ENCODE measurements at places on chromosomes 7 and 10.

DNA sequence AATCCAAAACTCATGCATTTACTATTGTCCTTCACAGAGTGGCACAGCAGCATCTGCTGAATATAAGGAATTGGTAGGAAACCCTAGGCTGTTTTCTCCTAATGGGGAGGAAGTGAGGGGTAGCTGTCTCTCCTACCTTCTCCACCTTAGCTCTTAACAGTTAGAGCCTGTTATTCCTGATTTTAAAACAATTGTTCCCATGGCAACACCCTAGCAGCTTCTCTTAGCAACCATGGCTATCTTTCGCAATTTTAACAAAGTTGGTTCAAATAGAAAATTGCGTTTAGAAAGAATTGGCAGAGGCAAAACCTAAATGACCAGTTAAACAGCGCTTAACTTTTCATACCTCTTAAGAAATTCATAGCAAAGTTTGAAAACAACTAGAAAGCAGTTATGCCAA is 603.4 kb upstream of the AUTS2 start:
- DNase-seq, result no peak

DNA sequence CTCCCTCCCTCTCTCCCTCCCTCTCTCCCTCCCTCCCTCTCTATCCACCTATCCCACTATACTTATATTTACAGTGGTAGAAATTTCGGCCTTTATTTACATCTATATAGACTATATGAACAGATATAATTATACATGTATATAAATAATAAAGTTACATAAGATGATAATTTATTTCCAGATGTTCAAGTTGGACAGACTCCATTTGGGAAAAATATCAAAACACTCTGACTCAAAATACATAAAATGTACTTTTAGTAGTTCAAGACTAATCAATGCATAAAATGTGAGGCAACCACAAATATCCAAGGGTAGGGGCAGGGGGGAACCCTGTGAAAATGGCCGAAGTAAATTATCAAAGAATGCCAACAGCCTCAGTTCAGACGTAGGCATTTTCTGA is 203.0 kb downstream of the FANK1 start:
- DNase-seq, result no peak

DNA sequence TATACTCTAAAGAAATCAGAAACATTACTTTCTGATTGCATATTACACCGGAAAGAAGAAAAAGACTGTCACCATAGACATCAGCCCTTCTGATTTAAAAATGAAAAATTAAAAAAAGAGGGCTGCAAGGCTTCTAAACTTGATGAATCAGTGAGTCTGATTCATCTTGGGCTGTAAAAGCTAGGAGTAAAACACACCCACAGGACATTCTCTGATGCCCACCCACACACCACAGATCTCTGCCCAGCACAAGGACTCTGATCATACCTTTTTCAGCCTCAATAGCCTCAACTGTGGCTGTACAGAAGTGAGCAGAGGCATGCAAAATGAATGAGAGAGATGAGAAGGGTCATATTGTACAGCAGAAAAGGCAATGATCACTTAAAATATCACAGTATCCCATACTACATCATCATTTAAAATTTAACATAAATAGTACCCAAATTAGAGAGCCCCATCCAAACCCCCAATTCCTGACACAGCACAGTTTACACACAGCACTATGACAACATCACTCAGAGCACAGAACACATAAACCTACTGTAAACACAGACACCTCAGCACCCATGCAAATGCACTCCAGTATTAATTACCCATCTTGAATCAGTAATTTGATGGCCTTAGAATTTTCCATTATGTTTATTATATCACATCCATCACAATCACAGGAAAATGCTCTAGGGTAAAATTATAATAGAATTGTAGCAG is 6.4 kb upstream of the MSS51 start:
- peak; percentile 58 for DNase-seq

DNA sequence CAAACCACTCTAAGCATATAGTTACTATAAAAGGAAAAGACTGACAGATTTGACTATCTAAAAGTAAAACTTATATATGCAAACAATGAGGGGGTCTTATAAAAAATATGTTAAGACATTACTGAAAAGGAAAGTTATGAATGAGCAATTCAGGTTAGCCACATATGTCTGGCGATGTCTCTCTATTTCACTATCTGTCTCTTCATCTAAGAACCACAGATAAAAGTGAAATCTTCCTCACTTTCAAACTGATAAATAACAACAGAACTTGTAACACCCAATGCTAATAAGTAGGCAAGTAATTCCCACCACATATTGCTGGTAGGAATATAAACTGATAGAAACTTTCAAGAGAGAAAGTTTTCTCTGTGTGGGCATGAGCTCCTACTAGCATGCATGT is 138.2 kb downstream of the CHCHD3 start:
- no peak for DNase-seq

- DNase-seq, result peak; percentile 82
Measured at GRCh38 chr7:82050792-82051191, 280.9 kb upstream of the HGF start.

- no peak for DNase-seq
Measured at GRCh38 chr7:145293754-145294153, 457.9 kb upstream of the TPK1 start.

DNA sequence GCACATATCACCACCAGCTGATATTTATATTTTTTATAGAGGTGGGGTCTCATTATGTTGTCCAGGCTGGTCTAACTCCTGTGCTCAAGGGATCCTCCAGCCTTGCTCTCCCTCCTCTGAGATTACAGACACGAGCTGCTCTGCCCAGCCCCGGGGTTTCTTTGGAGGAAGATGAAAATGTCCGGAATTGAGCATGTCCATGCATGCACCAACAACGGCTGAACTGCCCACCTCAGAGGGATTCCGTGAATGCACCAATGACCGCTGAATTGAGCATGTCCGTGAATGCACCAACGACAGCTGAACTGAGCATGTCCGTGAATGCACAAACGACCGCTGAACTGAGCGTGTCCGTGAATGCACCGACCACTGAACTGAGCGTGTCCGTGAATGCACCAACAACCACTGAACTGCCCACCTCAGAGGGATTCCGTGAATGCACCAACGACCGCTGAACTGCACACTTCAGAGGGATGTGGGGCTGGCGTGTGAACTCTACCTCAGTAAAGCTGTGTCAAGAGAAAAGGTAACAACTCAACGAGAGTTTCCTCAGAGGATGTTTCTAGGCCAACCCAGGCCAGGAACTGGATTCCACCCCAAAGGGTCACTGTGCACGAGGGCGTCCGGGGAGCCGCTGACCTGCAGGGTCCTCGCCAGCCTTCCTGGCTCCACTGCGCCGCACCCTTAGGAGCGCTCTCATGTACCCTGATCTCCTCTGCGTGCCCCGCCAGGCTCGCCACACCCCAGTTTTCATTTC is 34.9 kb upstream of the INPP5A start:
- DNase-seq, result no peak

DNA sequence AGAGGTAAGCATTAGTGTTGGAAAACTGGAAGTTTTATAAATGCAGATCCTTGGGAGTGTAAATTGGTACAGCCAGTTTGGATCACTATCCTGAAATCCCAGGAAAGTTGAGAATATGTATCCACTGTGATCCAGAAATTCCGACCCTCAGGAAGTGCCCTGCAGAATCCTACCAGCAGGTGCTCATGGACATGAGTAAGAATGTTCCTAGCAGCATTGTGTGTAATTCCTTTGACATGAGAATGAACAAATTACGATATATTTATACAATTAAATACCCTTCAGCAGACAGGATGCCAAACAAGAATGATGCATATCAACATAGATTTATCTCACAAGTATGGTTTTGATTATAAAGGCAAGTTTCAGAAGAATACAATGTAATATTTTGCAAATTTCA is 181.6 kb downstream of the XPNPEP1 start:
- DNase-seq, result no peak

DNA sequence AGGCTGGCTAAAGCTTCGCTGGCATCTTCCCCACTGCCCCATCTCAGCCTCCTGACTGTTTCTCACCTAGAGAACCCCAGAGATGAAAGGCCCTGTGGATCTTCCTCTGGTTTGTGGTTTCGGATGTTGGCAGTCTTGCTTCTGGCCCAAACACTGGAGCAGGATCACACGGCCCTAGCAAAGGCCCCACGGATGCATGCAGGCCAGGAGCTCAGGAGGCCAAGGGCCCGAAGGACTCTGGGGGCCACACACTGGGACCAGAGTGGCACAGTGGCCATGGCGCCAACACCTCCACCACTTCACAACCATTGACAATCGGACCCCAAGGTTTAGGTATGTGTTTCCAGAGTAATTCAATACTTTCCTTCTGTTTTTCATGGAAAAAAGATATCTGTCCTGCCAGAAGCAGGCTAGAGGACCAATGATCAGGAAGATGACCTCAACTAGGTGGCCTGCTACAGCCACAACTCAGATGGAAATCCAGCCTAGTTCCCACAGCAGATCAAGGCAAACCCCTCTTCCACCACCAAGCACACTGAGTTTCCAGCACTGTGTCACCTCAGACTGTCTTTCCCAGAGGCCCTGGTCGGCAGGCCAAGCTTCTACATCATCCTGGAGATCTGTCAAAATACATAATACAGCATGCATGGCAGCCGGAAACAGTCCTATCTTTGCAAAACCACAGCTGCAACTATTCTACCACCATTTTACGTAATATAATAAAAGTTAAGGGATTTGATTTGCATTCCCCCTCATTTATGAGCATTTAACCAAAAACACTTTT is 53.0 kb downstream of the CTBP2 start:
- DNase-seq, result no peak

- DNase-seq, result no peak
Measured at GRCh38 chr10:121698336-121698735, 100.1 kb upstream of the FGFR2 start.

DNA sequence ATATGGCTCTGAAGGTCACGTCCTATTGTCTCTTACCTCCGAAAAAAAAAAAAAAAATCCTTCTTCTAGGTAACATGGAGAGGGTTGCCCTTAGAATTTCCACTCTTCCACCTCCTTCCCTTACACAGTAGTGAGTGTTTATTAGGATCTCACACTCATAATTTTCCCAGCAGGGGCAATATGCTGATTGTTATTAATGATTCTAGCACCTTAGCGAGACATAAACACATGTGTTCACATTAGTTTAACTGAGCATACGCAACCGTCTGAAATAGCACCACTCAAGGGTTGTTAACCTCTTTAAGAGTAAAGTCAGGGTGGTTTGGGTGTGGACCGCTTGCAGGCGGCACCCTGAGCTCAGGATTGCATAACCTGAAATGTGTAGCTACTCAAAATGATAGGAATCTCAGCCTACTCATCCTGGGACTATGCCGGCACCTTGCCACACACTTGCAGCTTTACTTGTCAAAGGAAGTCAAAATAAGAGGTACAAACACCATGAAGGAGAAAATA is 52.2 kb downstream of the CPEB3 start:
- no peak for DNase-seq

DNA sequence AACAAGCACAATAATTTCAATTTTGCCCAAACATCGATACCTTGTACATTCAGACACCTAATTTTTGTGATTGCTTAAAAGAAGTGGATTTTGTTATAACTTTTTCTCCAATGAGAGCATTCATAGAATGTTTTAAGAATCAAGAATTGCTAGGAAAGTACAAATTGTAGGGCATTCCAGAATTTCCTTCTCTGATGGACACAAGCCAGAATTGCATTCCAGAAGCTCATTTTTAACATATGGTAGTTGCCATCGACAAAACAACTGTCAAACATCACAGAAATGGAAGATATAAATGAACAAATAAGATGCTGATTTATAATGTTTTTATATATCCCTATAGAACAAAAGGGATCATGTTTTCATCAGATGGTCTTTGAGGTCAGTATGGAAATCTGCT is 258.4 kb upstream of the NPVF start:
- no peak for DNase-seq

Data from skeletal muscle cell (primary cell).